ENCODE measurements at places on chromosomes 4 and X. TPM values are rescaled to one million over a fixed set of nuclear protein-coding genes. Genes with fewer than 3 reads are reported as not detected.

The CTAG2 gene
- not detected for total RNA-seq

The RAB40AL gene
- 0.42 TPM for total RNA-seq

The ARX gene
- not detected for total RNA-seq

The ASB11 gene
- not detected for total RNA-seq

The WDR17 gene
- 0.12 TPM for total RNA-seq

The MAPK10 gene
- 0.92 TPM for total RNA-seq

The MND1 gene
- not detected for total RNA-seq

All from natural killer cell (primary cell).